ENCODE measurements at places on chromosomes 7 and 10.

DNA sequence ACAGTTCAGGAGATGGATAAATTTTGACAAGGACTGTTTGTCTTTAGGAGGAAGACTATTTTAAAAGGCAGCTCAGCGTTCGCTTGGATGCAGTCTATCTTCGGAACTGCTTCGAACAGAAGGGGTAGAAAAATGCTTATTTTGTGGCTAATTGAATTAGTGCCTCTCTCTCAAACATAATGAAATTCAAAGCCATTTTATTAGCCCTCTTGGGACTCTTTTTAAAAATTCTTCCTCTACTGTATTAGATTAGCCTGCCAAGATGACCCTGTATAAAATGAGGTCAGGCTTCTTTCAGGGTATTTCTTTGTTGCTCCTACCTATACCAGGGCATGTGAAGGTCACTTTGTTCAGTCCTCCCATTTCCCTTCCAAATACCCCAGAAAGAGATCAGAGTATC is 379.2 kb upstream of the NFE2L3 start:
- DNase-seq: no peak

DNA sequence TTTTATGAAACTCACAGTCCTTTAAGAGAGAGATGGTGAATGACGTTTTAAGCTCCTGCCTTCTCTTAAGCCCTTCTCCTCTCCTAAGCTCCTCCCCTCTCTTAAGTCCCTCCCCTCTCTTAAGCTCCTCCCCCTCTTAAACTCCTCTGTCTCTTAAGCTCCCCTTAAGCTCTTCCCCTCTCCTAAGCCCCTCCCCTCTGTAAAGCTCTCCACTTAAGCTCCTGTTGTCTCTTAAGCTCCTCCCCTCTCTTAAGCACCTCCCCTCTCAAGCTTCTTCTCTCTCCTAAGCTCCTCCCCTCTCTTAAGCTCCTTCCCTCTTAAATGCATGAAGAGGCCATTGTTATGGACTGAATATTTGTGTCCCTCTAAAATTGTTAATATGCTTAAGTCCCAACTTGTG is 1180.6 kb upstream of the AUTS2 start:
- no peak for DNase-seq

- DNase-seq: peak; percentile 59
These were observed 22.4 kb upstream of the CYTH3 start for GRCh38 chr7:6294839-6295238.

GRCh38 chr10:131172433-131172832 is 139.1 kb downstream of the TCERG1L start:
- DNase-seq: no peak

- no peak for DNase-seq
These were observed 91.7 kb upstream of the ADCY1 start for GRCh38 chr7:45482451-45482850.

DNA sequence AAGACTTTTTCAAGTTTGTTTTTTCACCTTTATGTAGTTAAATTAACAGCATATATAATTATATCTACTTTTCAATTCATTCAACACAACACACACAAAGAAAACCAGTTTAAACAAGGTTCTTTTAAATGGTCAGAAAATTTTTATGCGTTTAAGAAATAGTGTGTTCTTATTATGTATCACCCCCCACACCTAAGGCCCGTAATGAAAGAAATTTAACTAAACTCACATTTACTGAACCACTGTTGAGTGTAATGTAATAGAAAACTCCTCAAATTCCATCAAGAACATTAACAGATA is 19.0 kb upstream of the ITGB8 start:
- no peak for DNase-seq

DNA sequence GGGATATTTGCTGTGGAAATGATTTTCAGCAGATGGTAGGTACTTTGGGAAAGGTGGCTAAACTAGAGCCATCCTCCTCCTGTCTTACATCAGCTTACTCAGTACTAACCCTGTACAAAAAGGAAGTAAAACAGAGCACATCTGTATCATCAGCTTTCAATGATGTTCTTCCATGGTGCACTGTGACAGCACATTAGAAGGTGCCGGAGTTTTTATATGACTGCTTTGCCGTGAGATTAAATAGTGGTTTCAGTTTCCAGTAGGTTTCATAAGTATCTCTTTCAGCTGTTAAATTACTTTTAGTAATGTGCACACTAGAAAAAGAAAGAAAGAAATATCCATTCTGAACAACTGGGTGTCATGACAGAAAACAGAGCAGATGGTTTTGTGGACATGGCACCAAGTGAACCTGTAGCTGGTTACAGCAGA is 86.5 kb downstream of the ARID5B start:
- DNase-seq: no peak
